Lung microvascular endothelial cell (primary cell): ENCODE measurements at places on chromosomes 6 and 20.

DNA sequence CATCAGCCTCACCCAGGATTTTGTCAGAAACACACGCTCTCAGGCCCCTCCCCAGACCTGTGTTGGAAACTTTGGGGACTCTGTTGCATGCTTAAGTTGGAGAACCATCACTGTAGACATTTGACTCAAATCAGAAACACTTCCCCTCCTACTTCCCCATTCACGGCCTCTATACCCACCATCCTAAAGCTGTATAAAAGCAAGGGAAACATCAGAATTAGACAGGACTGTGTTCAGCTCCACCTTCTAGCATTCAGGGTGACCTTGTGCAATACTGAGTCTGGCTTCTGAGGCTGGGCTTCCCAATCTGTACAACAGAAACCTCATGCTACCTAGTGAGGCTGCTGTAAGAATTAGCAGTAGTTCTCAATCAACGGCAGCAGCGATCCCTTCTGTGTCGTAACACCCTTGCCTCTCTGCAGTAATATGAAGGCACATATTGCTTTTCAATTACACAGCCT, 252.3 kb downstream of the LY86 start:
- DNase-seq, result no peak

DNA sequence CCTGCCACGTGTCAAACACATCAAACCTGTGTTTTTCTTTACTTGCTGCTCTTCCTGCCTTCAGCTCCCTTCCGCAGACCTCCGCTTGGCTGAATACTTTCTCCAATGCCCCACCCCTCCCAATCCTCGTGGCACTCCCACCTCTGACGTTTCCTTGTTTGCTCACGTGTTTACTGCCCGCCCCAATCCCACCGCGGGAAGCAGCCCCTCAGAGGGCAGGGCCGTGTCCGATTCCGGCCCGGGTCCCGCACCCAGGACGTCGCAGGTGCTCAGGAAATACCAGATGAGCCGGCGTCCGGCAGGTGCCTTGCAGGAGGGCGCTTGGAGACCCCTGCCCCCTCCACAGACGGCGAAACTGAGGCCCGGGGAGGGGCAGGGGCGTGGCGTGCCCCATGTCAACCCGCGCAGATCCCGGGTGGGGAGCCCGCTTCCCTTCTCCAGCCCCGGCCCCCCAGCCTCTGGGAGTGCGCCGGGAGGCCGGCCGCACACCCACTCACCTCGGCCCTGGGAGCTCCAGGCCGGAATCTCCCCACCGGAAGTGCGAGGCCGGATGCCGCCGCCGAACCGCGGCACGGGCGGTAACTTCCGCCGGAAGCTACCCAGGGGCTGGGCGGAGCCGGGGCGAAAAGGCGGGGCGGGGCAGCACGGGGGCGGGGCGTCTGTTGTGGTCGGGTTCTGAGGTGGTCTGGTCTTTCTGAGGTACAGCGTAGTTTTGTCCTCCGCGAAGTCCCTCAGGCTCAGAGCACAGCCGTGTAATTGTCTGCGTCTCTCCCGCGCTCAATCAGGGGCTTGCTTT, 42.3 kb downstream of the ELMO2 start:
- DNase-seq, result peak; percentile 91

DNA sequence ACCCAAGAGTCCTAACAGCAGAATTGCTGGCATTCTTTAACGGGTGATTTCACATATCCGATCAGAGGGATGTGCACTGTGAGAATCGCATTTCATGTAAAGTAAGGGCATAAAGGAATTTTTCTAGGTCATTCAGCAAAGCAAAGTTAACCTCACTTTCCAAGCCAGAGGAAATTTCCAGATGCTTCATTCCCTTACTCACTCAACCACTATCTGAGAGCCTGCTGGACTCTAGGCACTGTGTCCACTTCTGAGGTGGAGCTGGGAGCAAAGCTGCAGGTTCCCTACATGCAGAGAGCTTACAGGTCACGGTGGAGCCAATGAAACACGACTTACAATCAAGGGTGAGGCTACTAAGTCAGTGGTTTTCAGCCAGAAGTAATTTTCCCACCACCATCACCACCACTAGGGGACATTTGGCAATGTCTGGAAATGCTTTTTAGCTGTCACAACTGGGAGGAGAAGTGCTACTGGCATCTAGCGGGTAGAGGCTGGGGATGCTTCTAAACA, 34.5 kb upstream of the TSHZ2 start:
- no peak for DNase-seq

DNA sequence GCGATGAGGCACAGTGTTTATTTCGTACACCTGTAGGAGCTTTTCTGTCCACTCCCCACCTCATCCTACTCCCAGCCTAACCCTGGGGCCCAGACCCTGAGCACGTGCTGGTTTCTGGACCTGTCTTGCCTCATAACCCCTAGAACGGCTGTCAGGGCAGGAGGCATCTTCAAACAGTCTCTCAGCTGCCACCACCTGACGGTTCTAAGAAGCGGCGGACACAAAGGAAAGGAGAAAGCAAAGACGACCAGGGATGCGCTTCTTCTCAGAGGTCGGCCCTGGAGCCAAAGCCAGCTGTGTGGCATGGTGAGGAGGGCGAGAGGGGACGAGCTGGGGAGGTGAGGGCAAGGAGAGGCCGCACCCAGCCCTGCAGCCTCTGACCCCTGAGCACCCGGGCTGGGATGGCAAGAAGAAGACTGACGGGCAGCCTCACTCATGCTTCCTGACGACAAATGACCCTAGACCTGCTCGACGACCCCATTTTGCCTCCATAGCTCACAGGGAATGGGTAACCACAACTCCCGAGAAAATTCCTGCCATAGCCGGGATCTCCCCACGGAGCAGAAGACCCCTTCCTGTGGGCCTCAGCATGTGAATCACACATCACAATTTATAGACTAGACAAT, 62.1 kb downstream of the WDR27 start:
- no peak for DNase-seq

- no peak for DNase-seq
Observed at GRCh38 chr6:157884756-157885155, 61.7 kb downstream of the SNX9 start.

DNA sequence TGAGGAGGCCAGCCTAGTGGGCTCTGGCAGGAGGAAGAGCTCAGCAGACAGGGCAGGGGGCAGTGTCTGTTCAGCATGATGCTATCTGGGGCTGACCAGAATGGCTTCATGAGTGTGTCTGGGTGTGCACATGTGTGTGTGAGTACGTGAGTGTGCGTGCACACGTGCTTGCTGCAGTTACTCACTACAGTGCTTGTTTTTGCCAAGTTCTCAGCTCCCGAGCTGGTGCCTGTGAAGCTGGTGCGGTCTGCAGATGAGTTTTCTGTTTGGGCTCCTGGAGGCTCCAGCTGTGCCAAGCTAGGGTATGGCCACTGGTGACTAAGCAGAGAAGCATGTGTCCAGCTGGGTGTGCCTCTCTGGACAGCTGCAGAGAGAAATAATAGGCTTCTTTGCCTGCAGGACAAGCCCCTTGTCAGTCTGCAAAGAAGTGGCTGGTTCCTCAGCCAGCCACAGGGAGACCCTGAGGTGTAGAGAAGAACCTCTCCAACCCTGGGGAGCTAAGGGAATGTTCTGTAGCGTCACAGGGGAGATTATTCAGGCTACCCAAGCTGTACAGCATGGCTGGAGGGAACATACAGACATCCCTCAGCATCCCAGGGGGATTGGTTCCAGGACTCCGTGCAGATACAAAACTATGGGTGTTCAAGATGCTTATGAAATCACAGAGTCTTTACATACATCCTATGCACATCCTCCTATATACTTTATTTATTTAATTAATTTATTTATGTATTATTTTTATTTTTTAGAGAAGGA, 40.2 kb upstream of the FAM50B start:
- peak; percentile 79 for DNase-seq

GRCh38 chr6:2688401-2689064, 62.2 kb downstream of the MYLK4 start:
- DNase-seq, result peak; percentile 5

DNA sequence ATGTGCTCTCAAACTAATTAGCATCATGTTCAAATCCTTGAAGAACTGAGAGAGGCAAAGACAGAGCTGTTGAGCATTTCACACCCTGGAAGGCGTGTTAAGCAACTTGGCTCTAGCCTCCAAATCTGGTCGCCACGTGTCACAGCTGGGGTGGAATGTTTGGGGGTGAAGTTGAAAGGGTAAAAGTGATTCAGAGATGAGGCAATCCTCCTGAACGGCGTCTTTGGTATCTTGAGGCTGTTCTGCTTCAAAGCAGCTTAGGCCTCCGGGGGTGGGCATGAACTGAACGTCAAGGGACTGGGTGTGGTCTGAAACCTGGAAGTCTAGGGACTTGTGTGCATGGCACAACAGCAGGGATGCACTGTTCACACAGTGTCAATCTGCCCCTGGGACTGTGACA, 62.3 kb downstream of the TRAM2 start:
- DNase-seq, result no peak

DNA sequence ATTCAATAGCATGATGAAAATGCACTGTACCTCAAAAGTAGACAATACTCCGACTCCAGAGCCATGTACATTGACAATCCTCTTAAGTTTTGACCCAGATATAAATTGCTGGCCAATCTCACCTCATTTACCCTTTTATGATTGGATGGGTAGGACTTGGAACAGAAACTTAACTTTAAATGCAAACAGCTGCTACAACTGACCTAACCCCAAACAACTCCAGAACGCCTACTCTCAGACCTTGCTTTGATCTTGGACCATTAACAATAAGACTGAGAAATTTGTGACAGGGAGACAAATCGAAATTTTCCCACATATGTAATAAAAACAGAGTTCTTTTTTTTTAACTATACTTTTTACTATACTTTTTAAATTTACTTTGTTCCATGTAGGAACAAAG, 200.5 kb upstream of the MCHR2 start:
- DNase-seq, result no peak

DNA sequence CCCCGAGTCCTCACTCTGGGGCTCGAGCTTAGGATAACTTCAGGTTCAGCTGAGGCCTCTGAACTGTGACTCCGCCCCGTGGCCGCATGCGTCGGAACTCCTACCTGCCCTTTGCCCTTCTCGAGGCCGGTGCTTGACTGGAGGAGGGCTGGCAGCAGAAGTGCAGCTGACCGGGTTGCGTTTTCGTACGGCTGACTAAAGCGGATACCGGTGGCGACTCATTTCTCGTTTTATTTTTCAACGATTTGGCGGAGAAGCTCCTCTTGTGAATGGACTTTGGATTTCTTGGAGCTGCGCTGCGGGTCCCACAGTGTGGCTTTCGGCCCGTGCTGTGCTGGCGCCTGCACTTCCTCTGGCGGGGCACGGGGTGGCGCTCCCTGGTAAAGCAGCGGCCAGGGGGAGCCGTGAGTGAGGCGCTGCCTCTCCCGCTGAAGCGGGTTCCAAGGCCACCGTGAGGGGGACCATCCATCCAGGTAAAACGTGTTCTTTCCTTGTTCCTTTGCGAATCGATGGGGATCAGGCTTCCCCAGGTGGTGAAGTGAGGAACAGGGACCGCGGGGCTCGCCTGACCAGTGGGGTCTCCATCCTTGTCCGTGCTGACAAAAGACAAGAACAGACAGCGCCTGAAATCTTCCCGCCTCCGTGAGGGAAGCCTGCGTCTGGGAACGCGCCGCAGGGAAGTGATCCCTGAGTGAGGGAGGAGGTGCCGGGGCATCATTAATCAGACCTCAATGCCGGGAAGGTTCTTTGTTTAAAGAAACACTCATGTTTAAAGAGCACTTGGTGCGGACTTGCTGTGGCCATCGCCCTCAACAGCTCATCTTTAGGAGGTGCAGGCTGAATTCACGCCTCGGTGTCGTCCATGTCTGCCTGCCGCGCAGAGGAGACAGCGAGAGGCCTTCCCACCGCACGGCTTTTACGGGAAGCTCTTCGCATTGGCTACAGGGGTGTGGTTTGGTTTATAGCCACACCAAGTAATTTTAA, 38.8 kb downstream of the ERMARD start:
- DNase-seq, result peak; percentile 69

DNA sequence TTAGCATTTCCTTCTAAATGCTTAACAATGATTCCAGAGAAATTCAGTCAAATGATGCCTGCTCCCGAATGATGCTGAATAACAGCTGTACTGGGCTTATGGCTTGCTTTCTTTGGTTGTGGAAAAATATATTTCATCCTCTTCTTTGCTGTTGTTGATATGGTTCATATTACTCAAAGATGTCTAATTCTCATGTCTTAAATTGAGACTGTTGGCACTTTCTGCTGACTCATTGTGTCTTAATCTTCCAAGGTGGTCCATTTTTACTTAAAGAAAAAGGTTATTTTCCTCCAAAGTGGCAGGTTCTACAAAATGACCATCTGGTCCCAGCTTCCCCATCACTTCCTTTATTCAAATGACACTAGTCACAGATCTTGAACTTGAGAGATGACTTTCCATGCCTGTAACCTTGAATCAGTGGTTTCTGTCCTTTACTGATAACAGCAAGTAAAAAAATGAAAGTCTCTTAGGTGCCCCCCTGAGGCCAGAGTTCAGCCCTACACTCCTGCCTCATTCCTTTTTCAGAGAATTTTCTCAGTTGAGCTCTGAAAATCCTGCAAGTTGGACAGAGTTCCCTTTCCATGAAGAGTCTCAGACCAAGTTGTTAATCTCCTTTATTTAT, 6.9 kb downstream of the SNAP25 start:
- DNase-seq, result no peak

DNA sequence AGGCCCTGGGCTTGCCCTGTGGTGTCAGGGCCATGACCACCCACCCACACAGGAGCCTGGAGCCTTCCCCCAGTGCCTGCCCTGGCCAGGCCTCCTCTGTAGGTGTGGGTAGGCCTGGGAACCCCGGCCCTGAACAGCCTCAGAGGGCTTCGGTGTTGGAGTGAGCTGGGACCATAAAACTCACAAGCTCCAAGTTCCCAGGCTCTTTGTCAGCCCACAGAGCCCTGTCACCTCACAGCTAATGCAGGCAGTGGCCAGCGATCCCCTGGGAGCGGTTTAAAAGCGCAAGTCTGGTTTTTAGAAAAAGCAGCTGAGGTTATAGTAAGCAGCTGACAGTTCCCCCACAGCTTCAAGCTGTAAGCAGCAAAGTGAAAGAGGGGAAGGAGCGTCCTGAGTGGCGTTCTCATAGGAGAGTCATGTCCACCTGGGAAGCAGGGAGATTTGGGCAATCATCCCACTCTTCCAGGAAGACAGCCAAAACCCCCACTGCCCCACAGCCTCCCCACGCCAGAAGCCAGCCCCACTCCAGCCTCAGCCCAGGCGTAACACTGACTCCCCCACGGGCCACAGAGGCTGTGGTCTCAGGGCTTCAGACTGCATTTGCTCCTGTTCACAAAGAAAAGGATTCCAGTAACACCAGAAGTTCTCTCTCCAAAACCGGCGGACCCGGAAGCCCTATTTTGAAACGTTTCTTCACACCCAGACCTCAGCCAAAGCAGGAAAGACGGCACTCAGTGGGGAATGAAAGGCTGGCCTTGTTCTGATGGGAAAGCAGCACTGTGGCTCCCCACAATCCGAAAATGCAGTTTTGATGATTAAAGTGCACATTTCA, 34.3 kb upstream of the FOXC1 start:
- DNase-seq, result no peak

- no peak for DNase-seq
Observed at GRCh38 chr6:1665214-1665613, 55.5 kb downstream of the FOXC1 start.

- peak; percentile 29 for DNase-seq
Observed at GRCh38 chr6:13248053-13248452, 80.3 kb downstream of the TBC1D7 start.

GRCh38 chr20:20371681-20372080, 3.8 kb downstream of the INSM1 start:
- no peak for DNase-seq
